MG63 (cell line): ENCODE measurements at places on chromosomes 5 and 9. TPM values are rescaled to one million over a fixed set of nuclear protein-coding genes. Genes with fewer than 3 reads are reported as not detected.

Gene MLANA
- total RNA-seq = not detected in 2 replicates

Gene TAF11L13
- total RNA-seq = not detected in 2 replicates

DNA sequence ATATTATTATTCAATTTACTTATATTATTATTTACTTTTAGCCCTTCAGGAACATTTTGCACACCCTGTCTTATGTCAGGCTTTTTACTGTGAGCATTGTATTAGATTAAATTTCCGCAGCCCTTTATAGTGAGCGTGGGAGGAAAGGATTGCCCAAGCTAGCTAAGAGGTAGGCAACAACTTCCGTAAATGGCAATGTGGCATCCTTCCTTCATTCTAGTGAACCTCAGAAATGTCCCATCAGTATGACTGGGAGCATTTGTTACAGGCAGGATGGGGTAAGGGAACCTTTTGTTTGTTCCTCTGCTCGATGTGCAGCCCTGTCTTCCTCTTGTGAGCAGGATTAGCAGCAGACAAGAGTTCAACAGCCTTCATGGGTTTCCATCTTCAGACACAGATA, 6.2 kb upstream of the CD180 start:
- DNase-seq = no peak

GRCh38 chr5:16492398-16493140, 27.0 kb upstream of the ZNF622 start:
- DNase-seq = peak; percentile 29

DNA sequence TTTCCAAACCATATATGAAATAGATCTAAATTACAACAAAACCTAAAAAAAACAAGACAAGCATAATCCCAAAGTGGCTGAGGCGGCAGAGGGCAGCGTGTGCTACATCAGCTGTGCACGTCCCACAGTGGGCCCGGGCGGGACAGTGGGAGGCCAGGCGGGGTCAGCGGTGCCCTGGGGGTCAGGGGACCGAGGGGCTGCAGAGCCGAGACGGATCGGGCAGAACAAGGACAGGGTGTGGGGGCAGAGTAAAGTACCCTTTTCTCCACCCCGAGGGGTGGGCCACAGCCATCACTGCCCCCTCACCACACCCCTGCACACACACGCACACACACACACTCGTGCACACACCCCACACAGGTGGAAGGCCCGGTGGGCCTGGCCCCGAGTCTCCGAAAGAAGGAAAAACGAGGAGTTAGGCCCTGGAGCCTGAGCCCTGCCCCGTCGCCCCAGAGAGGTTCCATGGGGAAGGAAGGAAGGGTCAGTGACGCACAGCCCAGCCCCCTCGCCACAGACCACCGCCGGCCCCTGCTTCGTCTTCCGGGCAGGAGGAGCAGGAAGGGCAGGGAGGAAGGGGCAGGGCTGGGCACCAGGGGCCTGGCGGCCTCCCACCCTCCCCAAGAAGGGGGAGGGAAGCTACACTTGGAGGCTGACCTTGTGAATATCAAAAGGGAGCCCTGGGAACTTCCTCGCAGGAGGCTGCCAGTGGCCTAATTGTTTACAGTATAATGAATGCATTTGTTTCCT, 49.6 kb upstream of the UBAC1 start:
- DNase-seq = no peak

- no peak for DNase-seq
Measured at GRCh38 chr9:132238992-132239391, 77.1 kb downstream of the NTNG2 start.

GRCh38 chr5:74761241-74761640, 5.7 kb downstream of the GFM2 start:
- DNase-seq = no peak

DNA sequence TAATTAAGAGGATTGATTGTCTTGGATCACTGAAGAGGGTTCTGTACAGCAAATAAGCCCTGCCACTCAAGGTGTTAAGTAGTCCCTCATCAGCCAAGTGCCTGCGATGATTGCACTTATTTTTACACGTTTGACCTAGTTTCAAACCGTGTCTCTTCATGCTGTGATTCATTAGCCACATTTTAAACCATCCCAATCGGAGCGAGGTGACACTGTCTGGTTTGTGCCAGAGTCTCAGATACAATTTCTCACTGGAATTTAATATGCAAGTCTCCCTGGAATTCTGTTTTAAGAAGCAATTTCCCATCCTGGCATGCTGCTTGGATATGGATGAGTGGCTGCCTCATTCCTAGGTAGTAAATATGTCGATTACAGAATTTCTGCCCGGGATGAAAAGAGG, 1.6 kb downstream of the INSYN2B start:
- no peak for DNase-seq

DNA sequence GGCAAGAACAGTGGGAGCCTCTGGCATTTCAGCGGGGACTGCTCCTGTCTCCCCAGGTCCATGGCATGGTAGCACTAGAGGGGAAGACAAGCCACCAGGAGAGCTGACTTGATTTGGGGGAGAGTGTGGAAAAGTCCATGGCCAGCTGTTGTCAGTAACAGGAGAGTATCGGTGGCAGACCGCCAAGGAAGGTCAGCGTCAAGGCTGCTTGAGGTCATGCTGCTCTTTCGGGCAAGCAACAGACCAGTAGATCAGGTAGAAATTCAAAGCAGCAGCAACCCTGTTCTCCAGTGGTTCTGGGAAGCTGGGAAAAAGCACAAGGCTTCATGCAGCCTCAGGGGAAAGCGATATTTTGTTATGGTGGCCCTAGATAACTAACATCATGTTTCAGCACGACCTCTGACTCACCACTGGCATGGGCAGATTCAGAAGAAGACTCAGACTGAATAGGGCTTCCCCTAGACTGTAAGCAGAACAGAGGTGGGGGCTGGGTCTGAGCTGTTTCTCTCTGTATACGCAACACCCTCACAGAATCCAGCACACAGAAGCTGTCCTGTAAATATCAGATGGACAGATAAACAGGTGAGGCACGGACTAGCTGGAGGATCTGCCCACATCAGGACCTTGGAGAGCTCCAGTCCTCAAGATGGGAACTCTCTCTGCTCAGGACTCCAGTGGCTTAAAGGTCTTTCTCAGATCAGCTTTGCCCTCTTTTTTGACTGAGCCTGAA, 35.2 kb upstream of the PLEKHG4B start:
- DNase-seq = no peak

- DNase-seq = no peak
Measured at GRCh38 chr5:3352711-3353110, 242.9 kb upstream of the IRX1 start.

DNA sequence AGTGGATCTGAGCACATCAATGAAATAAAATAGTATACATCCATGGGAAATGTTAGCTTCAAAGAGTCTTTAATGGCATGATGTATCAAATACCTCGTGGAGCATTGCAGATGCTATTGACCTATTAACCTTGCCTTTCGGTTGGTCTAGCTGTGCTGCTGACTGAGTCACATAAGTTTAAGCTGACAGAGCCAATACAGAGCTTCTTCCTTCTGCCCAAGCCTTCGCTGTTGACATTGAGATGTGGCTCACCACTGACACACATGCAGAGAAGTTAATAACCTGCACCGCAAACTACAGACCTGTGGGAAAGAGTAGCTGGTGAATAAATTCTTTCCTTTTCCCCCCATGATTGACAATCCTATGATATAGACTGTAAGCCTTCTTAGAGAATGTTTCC, 78.2 kb downstream of the LURAP1L start:
- DNase-seq = no peak
